ENCODE measurements at places on chromosomes 2 and 18.

GRCh38 chr2:240554767-240555493, 2.9 kb downstream of the ANKMY1 start:
- peak; percentile 56 for DNase-seq

GRCh38 chr18:46649071-46649862, 7.8 kb downstream of the LOXHD1 start:
- DNase-seq, result no peak

DNA sequence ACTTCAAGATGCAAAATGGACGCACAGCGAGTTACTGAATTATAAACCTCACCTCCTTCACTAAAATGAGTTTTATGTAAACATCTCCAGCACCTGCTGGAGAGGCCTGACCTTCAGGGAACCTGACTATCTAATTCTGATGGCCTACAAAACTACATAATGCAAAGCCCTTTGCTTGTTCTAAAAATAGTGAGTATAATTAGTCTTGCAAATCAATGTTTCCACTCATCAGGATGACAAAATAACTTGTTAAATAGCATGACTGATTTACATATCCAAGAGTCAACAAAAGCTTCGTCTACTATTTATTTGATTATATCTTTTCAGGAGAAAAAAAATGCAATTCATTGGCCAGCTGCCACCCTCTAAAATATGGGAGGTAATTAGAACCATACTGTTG, 326.3 kb upstream of the MC4R start:
- DNase-seq, result no peak

DNA sequence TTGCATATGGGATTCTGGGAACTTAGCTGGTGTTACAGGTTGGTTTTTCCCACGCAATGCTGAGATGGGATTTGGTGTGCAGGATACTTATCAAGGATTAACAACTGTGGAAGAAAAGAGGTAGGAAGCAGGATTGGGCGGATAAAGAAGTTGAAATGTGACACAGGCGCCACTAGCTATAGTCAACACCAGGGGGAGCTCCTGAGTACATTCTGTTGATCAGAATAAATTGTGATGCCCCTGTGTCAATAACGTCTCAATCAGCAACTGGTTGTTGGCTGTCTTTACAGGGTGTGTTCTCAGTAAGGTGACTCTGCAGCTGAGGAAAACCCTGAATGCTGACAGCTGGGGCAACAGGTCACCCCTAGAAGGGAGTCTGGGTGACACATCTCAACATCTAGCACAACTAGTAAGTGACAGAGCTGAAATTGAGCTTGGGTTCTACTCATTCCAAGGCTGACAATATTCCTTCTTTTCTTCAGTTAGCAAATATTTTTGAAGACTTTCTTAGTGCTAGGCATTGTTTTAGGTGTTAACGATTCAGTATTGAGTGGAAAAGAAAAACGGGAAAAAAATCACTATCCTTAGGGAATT, 143.0 kb downstream of the ARL6IP6 start:
- no peak for DNase-seq

DNA sequence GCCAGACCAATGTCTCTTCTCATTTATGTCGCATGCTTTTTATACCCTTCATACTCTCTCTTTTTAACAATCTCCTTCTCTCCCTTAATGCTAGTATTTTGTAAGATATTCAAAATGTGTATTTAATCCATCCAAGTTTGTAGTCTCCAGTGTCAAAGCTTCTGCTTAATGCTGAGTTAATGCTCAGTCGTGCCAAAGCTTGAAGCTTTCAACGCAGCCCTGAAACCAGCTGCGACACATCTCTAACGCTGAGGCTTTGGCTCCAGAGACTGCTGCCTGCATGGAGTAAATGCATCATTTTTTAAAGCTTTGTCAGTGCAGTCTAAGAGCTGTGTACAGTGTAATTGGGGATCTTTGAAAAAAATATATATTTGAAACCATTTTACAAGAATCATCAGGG, 2108.8 kb upstream of the PIK3C3 start:
- DNase-seq, result no peak

- no peak for DNase-seq
These were observed 14.9 kb upstream of the SOS1 start for GRCh38 chr2:39135690-39136259.

DNA sequence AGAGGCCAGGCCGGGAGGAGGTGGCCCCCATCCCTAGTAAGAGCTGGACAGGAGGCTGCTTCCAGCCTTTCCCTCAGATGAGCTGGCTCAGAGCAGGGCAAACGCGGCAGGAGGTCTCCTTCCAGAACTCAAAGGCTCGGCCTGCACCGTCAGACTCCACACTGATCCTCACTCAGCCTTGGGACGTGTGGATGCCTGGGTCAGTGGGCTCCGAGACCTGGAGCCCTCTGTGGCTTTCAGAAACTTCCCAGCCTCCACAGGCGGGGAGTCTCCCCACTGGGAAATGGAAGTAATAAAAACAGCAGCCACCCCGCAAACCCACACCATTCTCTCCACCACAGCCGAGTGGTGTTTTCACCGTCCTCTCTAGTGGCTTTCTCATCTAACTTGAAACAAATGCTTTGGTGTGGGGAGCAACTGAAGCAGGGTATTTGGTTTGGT, 54.3 kb downstream of the INPP5D start:
- DNase-seq, result peak; percentile 51

- DNase-seq, result no peak
These were observed 203.1 kb downstream of the KLHL29 start for GRCh38 chr2:23588106-23588505.

GRCh38 chr2:231644426-231644825, 51.8 kb downstream of the TEX44 start:
- no peak for DNase-seq

GRCh38 chr2:47486841-47487497, 84.0 kb downstream of the MSH2 start:
- no peak for DNase-seq

- DNase-seq, result no peak
These were observed 193.8 kb downstream of the SEPTIN10 start for GRCh38 chr2:109419960-109420370.

- DNase-seq, result no peak
These were observed 72.4 kb upstream of the KIF5C start for GRCh38 chr2:148802448-148803220.

- no peak for DNase-seq
These were observed 45.5 kb upstream of the MSH2 start for GRCh38 chr2:47357483-47357882.

DNA sequence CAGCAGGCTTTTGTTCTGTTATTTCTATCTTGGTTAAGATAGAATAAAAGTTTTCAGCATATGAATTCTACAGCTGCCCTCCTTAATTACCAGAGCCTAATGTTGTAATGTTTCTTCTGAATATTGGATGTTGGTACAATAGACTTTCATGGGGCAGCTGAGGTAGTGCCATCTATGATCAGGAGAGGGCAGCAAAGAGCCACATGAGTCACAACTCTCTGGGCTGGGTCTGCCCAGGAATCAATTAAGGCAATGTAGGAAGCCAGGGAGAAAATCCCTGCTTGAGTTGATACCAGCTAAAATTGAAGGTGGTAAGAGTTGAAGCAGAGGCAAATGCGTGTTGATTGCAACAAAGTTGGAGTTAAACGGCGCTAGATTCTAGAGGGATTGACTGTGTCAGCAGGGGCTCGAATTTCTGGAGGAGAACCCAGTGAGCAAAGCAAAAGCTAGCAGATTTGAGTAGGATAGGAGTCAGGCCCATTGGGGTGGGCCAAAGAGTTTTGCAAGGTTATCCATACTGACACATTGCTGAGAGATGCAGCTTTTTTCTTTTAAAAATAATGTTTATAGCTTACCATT, 10.6 kb upstream of the MC5R start:
- DNase-seq, result peak; percentile 83

GRCh38 chr2:150484006-150484405, 3.5 kb downstream of the RND3 start:
- no peak for DNase-seq

DNA sequence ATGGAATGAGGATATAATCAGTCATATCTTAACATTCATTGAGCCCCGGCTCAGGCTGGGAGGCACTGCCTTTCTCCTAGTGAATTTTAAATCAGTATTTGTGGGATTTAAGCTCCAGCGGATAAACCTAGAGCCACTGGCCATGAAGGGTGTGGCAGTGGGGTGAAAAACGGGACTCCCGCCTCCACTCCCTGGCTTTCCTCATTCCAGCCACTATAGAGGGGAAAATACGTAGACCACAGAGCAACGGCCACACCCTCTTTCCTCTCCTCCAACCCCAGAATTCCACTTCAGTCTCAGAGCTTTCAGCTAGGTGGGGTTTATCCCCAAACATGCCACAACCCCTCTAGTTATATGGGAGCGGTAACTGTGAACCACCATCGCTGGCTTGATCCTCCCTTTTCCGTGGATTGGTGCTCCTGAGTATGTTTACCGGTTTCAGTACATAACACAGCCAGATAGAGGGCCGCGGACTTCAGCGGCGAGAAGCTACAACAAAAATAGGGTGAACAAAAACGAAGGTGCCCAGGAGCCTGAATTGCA, 70.6 kb upstream of the ITGB6 start:
- DNase-seq, result no peak

DNA sequence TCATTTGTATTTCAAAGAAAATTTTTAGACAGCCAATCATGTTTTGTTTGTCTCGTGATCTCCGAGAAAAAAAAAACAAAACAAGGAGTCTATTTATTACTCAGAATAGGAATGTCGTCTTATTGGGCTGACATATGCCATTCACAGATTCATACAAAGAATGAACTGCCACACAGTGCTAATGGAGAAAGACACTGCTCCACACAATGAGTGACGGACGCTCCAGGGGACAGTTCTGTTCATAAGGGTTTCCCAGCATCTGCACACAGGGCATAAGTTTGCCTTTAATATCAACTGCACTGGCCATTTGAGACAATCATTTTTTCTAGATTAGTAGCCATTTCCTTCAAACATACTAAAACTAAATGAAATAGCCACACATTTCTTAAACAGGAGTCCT, 3.4 kb downstream of the SERTAD2 start:
- no peak for DNase-seq

- DNase-seq, result no peak
These were observed 2.6 kb downstream of the SERPINB11 start for GRCh38 chr18:63705401-63705800.

- peak; percentile 54 for DNase-seq
These were observed 12.1 kb upstream of the ALLC start for GRCh38 chr2:3645745-3646389.

DNA sequence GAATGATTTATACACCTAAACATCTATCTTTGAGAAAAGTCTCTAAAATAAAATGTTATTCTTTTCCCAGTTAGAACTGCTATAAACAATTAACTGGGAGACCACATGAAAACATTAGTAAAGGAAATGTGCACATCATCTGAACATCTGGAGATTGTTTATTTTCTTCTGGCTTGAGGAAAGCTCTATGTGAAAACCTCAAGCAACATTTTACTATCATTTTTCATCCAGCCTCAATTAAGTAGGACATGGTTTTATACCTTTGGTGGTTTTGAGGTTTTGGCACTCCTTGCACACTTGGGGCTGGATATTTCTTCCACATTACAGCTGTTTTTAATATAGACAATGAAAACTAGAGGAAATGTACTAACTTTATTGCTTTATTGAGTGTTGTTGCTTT, 609.5 kb upstream of the SLC8A1 start:
- DNase-seq, result no peak

GRCh38 chr2:210961249-210961648, 404.9 kb downstream of the CPS1 start:
- DNase-seq, result no peak

DNA sequence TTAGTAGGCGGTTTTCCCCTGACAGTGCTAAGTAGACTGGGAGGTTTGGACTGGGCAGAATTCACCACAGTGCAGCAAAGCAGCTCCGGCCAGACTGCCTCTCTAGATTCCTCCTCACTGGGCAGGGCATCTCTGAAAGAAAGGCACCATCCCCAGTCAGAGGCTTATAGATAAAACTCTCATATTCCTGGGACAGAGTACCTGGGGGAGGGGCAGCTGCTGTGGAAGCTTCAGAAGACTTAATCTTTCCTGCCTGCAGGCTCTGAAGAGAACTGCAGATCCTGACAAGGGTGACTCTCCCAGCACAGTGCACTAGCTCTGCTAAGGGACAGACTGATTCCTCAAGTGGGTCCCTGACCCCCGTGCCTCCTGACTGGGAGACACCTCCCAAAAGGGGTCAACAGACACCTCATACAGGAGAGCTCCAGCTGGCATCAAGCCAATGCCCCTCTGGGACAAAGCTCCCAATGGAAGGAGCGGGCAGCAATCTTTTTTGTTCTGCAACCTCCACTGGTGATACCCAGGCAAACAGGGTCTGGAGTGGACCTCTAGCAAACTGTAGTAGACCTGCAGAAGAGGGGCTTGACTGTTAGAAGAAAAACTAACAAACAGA, 266.8 kb upstream of the CRIM1 start:
- no peak for DNase-seq

DNA sequence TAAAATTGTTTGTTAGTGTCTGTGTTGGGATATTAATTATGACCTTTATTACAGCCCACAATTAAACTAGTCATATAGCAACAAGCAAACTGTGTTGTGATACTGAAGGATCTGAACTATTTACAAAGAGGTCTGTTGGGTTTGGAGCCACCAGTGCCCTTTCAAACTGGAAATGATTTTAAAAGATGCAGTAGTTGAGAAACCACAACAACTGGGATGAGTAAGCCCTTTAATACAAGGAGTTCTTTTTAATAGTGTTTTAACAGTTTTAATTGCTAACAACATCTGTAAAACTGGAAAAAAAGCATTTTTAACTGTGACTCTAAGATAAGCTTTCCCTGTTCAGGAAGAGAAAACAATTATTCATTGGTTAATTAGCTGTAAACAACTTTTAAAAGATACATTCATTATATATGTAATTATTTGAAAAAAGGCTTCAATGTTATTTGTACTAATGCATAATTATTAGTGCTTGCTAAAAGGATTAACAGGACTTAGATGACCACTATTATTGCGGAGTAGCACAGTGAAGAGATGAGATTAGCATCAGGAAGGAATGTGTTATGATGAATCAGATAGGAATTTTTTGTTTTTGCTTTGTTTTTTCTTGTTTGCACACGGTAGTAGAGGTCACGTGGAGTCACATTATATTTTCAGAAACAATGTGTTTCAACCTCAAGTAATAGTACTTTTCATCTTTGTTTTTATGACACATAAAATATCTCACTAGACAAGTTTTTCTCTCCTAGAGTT, 392.7 kb upstream of the FANCL start:
- no peak for DNase-seq

GRCh38 chr2:178266445-178266844, 72.1 kb downstream of the OSBPL6 start:
- no peak for DNase-seq

DNA sequence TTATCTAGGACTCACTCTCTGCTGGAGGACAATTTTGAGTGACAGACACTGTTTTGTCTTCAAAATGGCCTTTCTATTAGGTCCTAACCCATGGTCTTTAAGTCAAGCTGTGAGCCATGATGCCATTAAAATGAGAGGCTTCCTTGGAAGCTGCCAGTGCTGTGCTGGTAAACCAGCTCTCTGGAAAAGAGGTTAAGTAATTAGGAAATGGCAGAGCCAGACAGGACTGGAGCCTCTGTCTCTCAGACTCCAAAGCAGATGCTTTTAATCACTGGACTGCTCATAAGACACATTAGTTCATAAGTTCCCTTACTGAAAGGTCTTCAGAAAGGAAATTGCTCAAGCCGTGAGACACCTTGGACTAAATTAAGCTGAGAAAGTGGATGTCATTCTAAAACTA, 25.8 kb upstream of the LHCGR start:
- no peak for DNase-seq

GRCh38 chr2:176677746-176678265, 408.6 kb downstream of the MTX2 start:
- DNase-seq, result no peak

GRCh38 chr2:175035806-175036205, 30.6 kb upstream of the CHN1 start:
- no peak for DNase-seq

- no peak for DNase-seq
These were observed 142.9 kb downstream of the TGIF1 start for GRCh38 chr18:3592864-3593263.

GRCh38 chr2:240425697-240426096, 9.8 kb upstream of the GPC1 start:
- no peak for DNase-seq
